ENCODE measurements at places on chromosomes 5 and 9. TPM values are rescaled to one million over a fixed set of nuclear protein-coding genes. Genes with fewer than 3 reads are reported as not detected.

DNA sequence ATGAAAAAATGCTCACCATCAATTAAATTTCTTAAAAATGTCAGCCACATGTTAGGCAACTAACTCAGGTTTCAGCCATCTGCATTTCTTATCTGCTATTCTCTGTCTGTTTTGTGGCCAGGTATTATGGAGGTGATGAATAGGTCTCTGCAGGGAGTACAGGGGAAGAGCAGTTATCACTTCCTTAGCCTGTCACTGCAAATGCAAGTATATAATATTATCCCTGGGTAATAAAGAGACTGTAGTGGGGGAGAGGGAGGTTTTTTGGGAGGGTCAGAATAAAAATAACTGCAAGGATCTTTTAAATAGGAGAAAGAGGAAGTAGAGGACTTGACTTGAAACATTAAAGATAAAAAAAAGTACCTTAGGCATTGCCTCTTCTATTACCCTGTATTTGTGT, 49.6 kb upstream of the PTGER4 start:
- H3K36me3 ChIP-seq, result no peaks in the 10 kb centered on the region
- no peak for DNase-seq
- H3K4me3 ChIP-seq, result no peak overlapping the region
- no peaks in the 10 kb centered on the region for H3K4me1 ChIP-seq

Gene SPINK4
- total RNA-seq, result not detected

DNA sequence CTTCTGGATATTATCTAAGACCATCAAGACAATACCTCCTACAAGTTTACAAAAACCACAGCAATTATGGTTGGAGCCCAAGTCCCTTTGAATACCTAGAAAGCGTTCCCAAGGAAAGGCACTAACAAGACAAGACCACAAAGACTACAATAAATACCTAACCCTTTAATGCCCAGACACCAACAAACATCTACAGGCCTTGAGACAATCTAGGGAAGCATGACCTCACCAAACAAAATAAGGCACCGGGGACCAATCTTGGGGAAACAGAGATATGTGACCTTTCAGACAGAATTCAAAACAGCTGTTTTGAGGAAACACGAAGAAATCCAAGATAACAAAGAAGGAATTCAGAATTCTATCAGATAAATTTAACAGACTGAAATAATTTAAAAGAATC, 37.8 kb downstream of the OXCT1 start:
- H3K27me3 ChIP-seq, result no peaks in the 10 kb centered on the region
- no peaks in the 10 kb centered on the region for H3K36me3 ChIP-seq
- H3K4me3 ChIP-seq, result no peak overlapping the region
- no peak overlapping the region for H3K27ac ChIP-seq
- no peak for DNase-seq

DNA sequence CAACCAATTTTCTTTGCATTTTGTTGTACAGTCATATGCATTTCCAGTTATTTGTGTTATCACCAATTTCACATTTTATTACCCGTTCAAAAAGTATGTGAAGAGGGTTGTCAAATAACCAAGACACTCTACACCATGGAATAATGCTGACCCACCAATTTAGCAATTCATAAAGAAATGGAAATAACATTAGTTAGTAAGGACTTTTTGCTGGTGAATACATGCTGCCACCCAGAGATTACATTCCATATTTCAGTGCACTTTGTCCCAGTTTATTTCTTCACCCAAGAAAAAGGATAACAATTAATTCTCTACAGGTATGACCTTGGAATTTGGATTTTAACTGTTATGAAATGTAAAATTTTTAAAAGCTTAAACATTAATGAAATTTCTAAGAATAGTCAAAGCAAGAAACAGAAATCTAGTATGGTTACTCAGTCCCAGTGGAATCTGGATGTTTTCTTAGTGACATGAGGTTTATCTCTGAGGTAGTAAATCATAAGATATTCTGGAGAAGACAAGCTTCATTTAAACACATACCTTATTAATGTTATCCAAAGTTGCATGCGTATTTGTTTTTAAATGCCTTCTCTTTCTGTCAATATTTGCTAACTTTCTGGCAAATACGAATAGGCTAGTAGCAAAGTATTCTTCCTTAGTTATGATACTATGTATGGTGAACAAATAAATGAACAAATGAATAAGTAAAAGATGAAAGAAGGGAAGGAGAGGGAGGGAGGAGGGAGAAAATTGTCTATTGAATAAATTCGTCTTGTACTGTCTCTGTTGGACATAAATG, 100.6 kb downstream of the CETN3 start:
- no peaks in the 10 kb centered on the region for H3K27me3 ChIP-seq
- H3K4me1 ChIP-seq, result no peaks in the 10 kb centered on the region
- H3K4me3 ChIP-seq, result no peak overlapping the region
- DNase-seq, result no peak
- H3K27ac ChIP-seq, result no peak overlapping the region

Gene ANKRD34B
- total RNA-seq, result not detected

- no peak overlapping the region for H3K27ac ChIP-seq
- DNase-seq, result no peak
- no peaks in the 10 kb centered on the region for H3K27me3 ChIP-seq
- no peaks in the 10 kb centered on the region for H3K36me3 ChIP-seq
- H3K4me3 ChIP-seq, result no peak overlapping the region
- no peaks in the 10 kb centered on the region for H3K4me1 ChIP-seq
Observed at GRCh38 chr5:174570662-174571061, 153.7 kb upstream of the MSX2 start.

- no peak for DNase-seq
- no peaks in the 10 kb centered on the region for H3K4me1 ChIP-seq
- no peaks in the 10 kb centered on the region for H3K27me3 ChIP-seq
- no peak within 1 kb of the TSS for H3K4me3 ChIP-seq
Observed at GRCh38 chr5:151924564-151925301, at the start of gene GLRA1. Gene GLRA1, minus strand, starts transcription at chr5:151924851. Its CDS starts 302 bp downstream, at chr5:151924549.

DNA sequence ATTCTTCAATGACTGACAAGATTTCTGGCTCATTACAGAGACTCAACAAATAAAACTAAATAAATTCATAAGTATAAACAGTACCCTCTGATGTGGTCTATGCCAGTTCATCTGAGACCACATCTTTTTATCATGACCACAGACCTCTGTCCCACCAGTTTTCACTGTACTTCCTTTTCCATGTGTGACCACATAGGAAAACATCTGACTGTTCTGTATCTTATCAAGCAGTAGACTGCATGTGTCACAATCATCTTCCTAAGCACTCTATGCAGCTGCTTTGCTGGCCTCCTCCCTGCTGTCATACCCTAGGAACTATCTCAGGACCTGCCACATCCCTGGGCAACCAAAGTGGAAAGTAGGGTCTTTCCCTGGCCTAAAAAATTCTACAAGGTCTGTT, 205.0 kb upstream of the ZNF462 start:
- no peaks in the 10 kb centered on the region for H3K36me3 ChIP-seq
- no peak overlapping the region for H3K4me3 ChIP-seq
- no peaks in the 10 kb centered on the region for H3K27me3 ChIP-seq
- H3K4me1 ChIP-seq, result no peaks in the 10 kb centered on the region
- no peak for DNase-seq

Gene DBH
- not detected for total RNA-seq

Gene KLF9
- 206 TPM for total RNA-seq

DNA sequence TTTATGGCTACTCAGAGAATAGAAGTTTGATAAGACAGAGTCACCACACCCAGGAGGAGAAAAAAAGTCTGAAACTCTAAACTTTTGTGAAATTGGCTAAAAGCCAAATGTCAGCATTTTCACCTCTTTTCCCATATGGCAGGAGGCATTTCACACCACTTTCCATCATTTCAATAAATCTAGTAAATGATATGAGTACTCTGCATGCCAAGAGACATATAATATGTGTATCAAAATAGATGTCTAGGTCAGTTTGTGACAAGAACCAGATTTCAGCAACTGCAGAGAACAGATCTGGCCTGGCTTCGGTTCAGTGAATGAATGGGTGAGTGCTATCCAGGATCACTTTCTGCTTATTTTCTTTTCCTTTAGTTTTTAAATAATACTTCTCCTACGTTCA, 470.8 kb downstream of the ENC1 start:
- H3K27ac ChIP-seq, result no peak overlapping the region
- H3K4me1 ChIP-seq, result no peaks in the 10 kb centered on the region
- DNase-seq, result no peak
- no peak overlapping the region for H3K4me3 ChIP-seq

DNA sequence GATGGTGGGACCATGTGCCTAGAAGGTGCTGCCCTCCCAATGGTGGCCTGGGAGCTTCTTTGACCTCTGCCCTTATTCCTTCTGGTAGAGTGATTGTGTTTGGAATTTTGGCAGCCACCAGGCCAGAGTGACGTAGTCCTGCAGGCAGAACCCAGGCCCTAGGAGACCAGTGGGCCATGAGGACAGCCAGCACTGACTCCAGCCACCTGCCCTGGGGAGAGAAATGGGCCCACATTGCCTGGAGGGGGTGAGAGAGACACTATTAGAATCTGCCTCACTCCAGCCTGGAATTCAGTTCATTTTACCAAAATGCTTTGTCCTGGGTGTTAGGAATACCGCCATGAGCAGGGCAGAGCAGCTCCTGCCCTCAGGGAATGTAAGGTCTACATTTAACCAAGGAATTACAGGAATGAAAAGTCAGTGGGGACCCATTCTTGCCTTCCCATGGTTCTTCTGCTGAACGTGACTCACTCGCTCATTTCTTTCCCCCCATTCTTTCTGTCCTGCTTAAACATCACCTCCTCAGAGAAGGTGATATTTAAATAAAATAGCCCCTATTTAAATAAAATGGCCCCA, 5.5 kb upstream of the COL27A1 start:
- peaks cover 4% of the 10 kb centered on the region for H3K4me1 ChIP-seq
- no peak overlapping the region for H3K4me3 ChIP-seq
- DNase-seq, result no peak
- no peaks in the 10 kb centered on the region for H3K36me3 ChIP-seq

DNA sequence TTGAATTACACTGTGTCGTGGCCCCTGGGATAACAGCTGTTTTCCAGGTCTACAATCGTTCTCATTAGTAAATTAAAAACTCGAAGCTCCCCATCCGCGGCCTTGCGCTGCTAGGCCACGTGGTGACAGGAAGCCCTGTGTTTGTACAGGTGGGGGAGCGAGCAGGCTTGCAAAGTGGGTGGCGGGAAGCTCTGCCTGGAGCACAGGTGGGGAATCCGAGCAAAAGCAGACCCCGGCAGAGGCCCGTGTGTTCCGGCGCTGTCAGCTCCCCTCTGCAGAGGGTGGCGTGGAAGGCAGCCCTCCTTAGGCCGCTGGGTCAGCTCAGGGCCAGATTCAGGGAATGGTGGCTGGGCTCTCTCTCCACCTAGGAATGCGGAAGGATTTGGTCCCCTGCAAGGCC, 59.5 kb upstream of the ERCC6L2 start:
- no peaks in the 10 kb centered on the region for H3K27me3 ChIP-seq
- no peaks in the 10 kb centered on the region for H3K36me3 ChIP-seq
- H3K27ac ChIP-seq, result no peak overlapping the region

DNA sequence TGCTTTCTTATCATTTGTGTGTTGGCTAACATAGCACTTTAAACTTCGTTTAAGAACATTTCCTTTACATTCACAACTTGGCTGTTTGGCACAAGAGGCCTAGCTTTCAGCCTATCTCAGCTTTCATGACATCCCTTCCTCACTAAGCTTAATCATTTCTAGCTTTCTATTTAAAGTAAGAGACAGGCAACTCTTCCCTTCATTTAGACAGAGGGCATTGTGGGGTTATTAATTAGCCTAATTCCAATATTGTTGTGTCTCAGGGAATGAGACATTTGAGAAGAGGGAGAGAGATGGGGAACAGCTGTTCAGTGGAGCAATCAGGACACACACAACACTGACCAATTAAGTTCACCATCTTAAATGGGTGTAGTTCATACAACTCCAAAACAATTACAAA, 51.0 kb upstream of the OR2K2 start:
- no peak for DNase-seq
- no peak overlapping the region for H3K4me3 ChIP-seq
- H3K4me1 ChIP-seq, result no peaks in the 10 kb centered on the region
- no peaks in the 10 kb centered on the region for H3K27me3 ChIP-seq
- H3K27ac ChIP-seq, result no peak overlapping the region
- H3K36me3 ChIP-seq, result no peaks in the 10 kb centered on the region

- no peaks in the 10 kb centered on the region for H3K36me3 ChIP-seq
- no peaks in the 10 kb centered on the region for H3K27me3 ChIP-seq
- no peak overlapping the region for H3K4me3 ChIP-seq
- no peaks in the 10 kb centered on the region for H3K4me1 ChIP-seq
- DNase-seq, result no peak
Observed at GRCh38 chr9:91451431-91452270, 28.0 kb upstream of the NFIL3 start.

Gene HAVCR2
- 26.6 TPM for total RNA-seq

Gene GPR21
- 6.7 TPM for total RNA-seq

Gene CMYA5
- total RNA-seq, result 5.0 TPM

Gene PCDHB16
- total RNA-seq, result 4.3 TPM

Gene OLFML2A
- total RNA-seq, result 11.4 TPM

- no peaks in the 10 kb centered on the region for H3K27me3 ChIP-seq
- peak; percentile 64 for DNase-seq
- H3K36me3 ChIP-seq, result no peaks in the 10 kb centered on the region
- peak overlapping the region; percentile 57 for H3K27ac ChIP-seq
- no peaks in the 10 kb centered on the region for H3K4me1 ChIP-seq
Observed at GRCh38 chr5:14902826-14903560, 31.4 kb upstream of the ANKH start.

Gene EXD3
- 7.7 TPM for total RNA-seq

- H3K27me3 ChIP-seq, result no peaks in the 10 kb centered on the region
- no peak for DNase-seq
- no peak overlapping the region for H3K4me3 ChIP-seq
- H3K36me3 ChIP-seq, result no peaks in the 10 kb centered on the region
- no peaks in the 10 kb centered on the region for H3K4me1 ChIP-seq
Observed at GRCh38 chr9:98831696-98832095, 24.2 kb downstream of the GALNT12 start.

DNA sequence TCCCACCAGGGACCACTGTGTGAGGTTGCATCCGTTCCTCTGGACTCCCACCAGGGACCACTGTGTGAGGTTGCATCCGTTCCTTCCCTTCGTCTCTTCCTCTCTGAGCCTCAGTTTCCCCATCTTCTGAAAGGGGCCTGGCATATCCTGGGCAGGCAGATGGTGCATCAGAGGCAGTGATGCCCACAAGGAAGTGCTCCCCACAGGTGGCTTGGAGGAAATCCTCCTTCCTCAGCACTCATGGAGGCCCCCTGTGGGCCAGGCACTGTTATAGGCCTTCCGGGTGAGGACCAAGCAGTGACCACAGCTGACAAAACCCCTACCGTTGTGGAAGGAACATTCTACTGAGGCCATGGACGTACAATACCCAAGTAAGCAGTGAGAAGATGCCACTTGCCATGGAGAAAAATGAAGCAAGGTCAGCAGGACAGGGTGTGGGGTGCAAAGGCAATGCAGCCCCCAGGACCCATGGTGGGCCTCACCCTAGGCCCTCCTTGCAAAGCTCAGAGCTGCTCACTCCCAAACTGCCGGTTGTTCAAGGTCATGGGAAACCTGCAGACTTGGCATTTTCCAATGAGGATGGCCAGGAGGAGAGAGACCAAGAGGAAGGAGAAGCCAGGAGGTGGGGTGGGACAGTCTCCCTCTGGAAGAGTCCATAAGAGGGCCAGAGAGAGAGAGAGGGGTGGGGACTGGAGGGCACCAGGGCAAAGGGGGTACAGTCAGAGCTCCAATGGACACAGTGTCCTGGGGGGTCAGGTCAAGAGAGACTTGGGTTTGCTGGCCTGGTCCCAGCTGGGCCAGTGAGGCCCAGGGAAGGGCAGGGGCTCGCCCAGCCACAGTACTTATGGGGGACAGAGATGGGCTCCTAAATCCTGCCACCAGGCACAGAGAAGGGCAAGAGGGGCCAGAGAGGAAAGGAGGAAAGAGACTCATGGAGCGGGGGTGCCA, 51.1 kb downstream of the C9orf50 start:
- peaks cover 9% of the 10 kb centered on the region for H3K4me1 ChIP-seq
- H3K27me3 ChIP-seq, result no peaks in the 10 kb centered on the region
- H3K4me3 ChIP-seq, result peak overlapping the region; percentile 87
- DNase-seq, result no peak
